ENCODE measurements at places on chromosomes 3 and 15.

GRCh38 chr15:62128916-62129315 lies 36.2 kb downstream of the C2CD4B start:
- H3K27me3 ChIP-seq = peaks cover 25% of the 10 kb centered on the region
- H3K4me1 ChIP-seq = peaks cover 20% of the 10 kb centered on the region
- no peak overlapping the region for H3K27ac ChIP-seq
- no peaks in the 10 kb centered on the region for H3K36me3 ChIP-seq
- no peak for DNase-seq
- H3K4me3 ChIP-seq = no peak overlapping the region

DNA sequence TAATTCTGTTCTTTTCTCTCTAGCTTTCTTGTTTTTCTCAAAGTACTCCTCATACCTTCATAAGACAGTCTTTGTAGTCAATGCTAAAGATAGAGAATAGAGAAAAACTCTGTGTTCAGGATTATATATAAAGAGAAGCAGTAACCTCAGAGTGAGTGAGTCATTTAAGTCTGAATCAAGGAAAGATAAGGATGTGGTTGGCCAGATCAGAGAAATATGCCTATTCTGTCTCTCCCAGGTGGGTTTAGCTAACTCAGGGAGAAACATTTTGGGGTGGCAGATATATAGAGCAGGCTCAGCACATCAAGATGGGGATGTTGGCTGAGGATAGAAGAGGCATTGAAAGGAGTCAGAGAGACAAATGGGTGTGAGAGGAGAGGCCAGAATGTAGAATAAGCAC lies 31.4 kb downstream of the GTF2E1 start:
- H3K4me1 ChIP-seq = peaks cover 11% of the 10 kb centered on the region
- no peaks in the 10 kb centered on the region for H3K27me3 ChIP-seq
- no peak for DNase-seq

DNA sequence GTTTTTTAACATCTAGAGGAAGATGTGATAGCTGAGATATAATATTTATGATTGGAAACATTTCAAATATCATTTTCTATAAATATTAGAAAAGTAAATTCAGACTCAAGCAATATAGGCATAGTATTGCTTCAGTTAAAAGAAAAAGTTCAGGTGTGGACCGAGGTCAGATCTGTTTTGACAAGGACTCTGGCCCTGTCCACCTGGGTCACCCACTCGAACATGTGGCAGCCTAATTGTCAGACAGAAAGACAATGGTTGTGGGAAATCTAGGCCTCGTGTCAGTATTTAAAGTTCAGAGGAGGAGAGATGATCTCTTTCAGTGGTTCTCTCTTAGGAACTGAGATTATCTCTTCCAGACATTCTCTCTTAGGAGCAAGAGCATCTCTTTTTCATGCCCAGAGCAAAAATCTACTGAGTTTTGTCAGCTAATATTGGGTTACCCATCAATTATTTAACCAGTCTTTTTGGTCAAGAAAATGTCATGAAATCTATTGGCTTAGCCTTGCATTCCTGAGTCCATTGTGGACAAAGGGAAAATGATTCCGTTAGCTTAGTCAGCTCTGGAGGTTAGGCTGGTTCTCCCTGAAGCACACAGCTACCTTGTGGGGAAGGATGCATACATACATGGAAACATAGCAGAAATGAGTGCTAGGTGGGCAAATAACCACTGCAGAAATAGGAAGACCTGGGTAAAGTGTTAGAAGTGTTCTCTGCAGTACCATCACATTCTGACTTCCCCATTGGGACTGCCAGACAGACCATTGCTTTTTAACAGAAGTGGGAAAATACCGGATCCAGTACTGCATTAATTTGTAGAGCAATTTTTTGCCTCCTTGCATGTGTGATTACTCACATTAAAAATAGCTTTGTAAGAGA lies 343.3 kb downstream of the GRM7 start:
- DNase-seq = no peak
- no peak overlapping the region for H3K4me3 ChIP-seq
- H3K36me3 ChIP-seq = no peaks in the 10 kb centered on the region
- no peaks in the 10 kb centered on the region for H3K4me1 ChIP-seq
- H3K27ac ChIP-seq = no peak overlapping the region
- H3K27me3 ChIP-seq = no peaks in the 10 kb centered on the region

GRCh38 chr15:66233487-66234415 lies 19.8 kb downstream of the MEGF11 start:
- H3K27me3 ChIP-seq = peaks cover 68% of the 10 kb centered on the region
- no peaks in the 10 kb centered on the region for H3K36me3 ChIP-seq
- H3K27ac ChIP-seq = no peak overlapping the region
- H3K4me1 ChIP-seq = no peaks in the 10 kb centered on the region
- no peak for DNase-seq

DNA sequence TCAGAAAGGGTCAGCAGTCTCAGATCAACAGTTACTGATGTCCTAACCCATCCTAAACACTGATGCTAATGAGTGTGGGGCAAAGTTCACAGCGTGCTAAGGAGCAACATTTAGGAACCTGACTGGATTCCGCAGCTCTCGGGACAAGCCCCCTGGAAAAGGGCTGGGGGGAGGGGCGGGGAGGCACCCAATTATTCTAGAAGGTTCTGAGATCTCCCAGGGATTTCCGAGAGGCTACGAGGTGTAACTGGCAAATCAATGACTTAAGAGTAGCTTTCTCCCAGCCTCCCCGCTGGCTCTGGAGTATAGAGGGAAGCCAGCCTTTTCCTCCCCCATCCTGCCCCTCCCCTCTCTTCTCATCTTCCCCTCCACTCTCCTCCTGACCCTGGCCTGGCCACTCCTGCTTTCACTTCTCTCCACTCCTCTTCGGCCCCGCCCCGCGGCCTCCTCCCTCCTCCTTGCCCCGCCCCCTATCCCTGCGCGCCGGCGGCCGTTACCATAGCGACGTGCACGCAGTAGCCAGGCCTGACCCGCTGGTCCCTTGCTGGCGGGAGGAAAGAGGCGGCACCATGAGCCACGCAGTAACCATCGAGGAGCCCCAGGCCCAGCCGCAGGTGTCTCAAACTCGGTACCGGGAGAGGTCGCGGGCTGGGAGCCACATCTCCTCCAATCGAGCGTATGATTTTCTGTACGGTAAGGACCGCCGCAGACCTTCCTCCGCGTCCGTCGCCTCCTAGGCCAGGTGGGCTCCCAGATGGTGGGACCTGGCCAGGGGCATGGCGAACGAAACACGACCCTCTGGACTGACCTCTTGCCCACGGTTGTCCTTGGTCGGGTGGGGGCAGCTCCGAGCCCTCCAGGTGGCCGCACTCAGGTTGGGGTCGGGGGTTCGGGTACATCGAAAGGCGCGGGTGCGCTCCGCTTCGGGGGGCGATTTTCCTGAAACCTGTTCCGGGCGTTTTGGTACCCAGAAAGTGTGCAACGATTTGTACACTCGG lies at the start of gene CFAP91:
Gene CFAP91 (plus strand): TSS at position 493 of the 998 bp plus-strand sequence. CDS start 77 bp downstream, at position 570.
- peak within 1 kb of the TSS; percentile 74 for H3K27ac ChIP-seq
- peaks cover 24% of the 10 kb centered on the region for H3K4me1 ChIP-seq
- H3K27me3 ChIP-seq = no peaks in the 10 kb centered on the region
- peak; percentile 71 for DNase-seq

- no peaks in the 10 kb centered on the region for H3K36me3 ChIP-seq
- H3K4me3 ChIP-seq = no peak overlapping the region
- H3K4me1 ChIP-seq = no peaks in the 10 kb centered on the region
- no peaks in the 10 kb centered on the region for H3K27me3 ChIP-seq
Observed at GRCh38 chr3:96209699-96210098, 604.7 kb upstream of the EPHA6 start.

GRCh38 chr3:9071936-9072666 lies 108.8 kb upstream of the RAD18 start:
- no peaks in the 10 kb centered on the region for H3K4me1 ChIP-seq
- no peaks in the 10 kb centered on the region for H3K36me3 ChIP-seq
- peaks cover 7% of the 10 kb centered on the region for H3K27me3 ChIP-seq
- no peak overlapping the region for H3K4me3 ChIP-seq
- DNase-seq = no peak

- H3K27me3 ChIP-seq = no peaks in the 10 kb centered on the region
- no peak overlapping the region for H3K27ac ChIP-seq
- H3K4me3 ChIP-seq = no peak overlapping the region
- no peaks in the 10 kb centered on the region for H3K36me3 ChIP-seq
- no peak for DNase-seq
Observed at GRCh38 chr3:83498361-83499016, 1460.3 kb upstream of the CADM2 start.

DNA sequence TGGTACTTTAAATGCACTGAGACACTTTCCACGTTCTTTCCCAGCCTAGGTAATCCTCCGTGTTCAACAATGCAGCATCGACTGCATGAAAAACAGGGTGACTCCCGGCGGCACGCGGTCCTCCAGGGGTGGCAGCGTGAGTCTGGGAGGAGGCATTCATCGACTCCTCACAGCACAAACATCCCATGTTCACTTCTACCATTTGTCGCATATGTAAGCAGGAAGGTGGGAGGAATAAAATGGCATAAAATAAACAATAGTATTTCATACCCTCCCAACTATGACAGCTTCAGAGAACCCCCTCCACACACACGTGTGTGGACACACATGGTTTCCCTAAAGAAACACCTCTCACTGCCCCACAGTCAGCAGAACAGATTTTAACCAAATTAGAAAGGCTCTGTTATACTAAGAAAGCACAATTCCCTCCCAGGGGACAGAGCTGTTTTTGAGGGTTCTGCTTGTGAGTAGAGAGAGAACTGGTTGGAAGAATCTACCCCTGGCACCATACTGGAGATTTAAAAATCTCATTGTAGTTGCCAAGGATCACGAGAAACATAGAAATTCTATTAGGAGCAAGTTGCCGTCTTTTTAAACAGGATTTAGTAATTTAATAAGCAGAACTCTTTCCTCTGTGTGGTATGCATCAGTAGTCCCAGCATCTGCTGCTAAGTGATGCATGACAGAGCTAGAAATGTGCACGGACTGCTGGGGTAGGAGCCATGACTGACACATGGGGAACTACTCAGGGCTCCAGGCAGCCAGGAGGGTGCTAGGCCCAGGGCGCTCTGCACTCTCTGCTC lies 6.0 kb downstream of the FAM43A start:
- peaks cover 2% of the 10 kb centered on the region for H3K36me3 ChIP-seq
- H3K4me1 ChIP-seq = peaks cover 21% of the 10 kb centered on the region
- no peak overlapping the region for H3K4me3 ChIP-seq
- no peak for DNase-seq

DNA sequence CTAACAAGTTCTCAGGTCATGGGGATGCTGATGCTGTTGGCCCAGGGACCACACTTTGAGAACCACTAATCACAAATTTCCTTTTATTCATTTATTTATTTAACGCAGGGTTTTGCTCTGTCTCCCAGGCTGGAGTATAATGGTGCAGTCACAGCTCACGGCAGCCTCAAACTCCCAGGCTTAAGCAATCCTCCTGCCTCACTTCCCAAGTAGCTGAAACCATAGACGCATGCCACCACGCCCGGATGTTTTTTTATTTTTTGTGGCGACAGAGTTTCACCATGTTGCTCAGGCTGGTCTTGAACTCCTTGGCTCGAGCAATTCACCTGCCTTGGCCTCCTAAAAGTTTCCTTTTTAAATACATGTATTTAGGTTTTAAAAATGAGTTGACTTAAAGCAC lies 20.7 kb upstream of the ISLR2 start:
- H3K36me3 ChIP-seq = no peaks in the 10 kb centered on the region
- no peak overlapping the region for H3K4me3 ChIP-seq

DNA sequence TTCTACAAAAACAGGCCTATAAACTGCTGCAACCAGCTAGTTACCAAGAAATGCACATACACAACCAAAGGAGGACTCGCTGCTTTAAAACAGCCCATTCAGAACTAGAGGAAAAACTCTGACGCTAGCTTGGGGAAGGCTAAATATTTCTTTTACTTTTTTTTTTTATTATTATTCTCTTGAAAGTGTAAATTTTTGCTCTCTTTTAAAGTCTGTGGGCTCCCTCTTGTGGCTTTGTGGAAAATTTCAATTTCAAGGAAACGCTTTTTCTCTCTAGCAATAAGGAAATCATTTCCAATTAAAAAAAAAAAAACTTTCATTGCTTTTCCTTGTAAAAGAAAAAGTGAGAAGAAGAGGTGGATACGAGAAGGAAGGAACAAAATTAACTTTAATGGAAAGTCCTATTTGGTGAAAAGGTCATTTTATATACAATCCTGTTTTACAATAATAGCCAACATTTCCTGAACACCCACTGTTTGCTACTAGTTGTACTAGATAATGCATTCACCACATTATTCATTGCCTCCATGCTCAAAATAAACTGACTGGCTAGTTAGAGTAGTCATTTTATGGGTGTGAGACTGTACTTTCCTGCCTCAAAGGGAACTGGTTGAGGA lies 51.2 kb upstream of the SAMMSON start:
- no peak overlapping the region for H3K4me3 ChIP-seq
- no peaks in the 10 kb centered on the region for H3K27me3 ChIP-seq

DNA sequence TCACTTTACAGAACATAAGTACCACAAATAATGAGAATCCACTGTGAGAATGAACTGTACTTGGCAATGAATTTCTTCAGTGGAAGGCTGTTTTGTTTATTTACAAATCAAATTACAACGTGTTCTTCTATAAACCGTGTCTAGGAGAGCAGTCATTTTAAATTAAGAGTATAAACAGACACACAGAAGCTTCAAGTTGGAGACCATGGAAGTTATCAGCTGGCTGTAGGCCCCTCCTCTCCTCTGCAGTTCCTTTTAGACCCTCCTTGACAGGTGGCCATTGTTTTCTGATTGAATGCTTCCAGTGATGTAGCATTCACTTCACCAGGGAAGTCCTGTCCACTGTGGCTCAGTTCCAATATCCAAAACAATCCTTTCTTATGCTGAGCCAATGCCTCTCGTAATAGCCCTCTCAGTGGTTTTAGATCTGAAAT lies 7.3 kb upstream of the MAPK6 start:
- H3K27me3 ChIP-seq = no peaks in the 10 kb centered on the region
- peaks cover 2% of the 10 kb centered on the region for H3K36me3 ChIP-seq
- H3K4me1 ChIP-seq = no peaks in the 10 kb centered on the region
- no peak overlapping the region for H3K4me3 ChIP-seq

DNA sequence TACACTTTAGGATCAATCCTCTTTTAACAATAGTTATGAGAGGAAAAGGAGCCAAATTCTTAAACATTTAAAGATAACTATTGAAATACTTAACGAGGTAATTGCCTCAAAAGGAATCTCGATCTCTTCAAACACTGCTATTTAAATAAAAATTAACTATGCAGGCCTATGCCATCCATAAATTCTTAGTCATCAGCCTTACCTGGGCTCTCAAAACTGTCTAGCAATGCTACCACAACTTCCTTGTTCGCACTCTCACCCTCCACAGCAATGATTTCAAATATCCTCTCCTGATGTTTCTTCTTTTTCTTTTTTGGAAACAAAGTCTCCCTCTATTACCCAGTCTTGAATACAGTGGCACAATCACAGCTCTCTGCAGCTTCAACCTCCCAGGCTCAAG lies 12.3 kb downstream of the ETFA start:
- no peak overlapping the region for H3K4me3 ChIP-seq
- no peak overlapping the region for H3K27ac ChIP-seq
- no peaks in the 10 kb centered on the region for H3K27me3 ChIP-seq
- H3K36me3 ChIP-seq = peaks cover 4% of the 10 kb centered on the region

- H3K36me3 ChIP-seq = peaks cover 5% of the 10 kb centered on the region
- no peak for DNase-seq
- H3K27me3 ChIP-seq = no peaks in the 10 kb centered on the region
- H3K4me1 ChIP-seq = no peaks in the 10 kb centered on the region
Observed at GRCh38 chr15:90816401-90817116, 51.8 kb upstream of the FURIN start.

Measured in central memory CD8-positive, alpha-beta T cell (primary cell).